ENCODE measurements at places on chromosomes 13 and 19.
A peak's percentile ranks its signal among the peaks of the same experiment; 100 is the strongest.

GRCh38 chr19:32343550-32344262 lies 1.7 kb upstream of the ZNF507 start:
- DNase-seq: no peak

GRCh38 chr13:99883805-99884204 lies 87.8 kb downstream of the ZIC5 start:
- DNase-seq: no peak

- DNase-seq: no peak
These were observed 68.6 kb upstream of the IPO5 start for GRCh38 chr13:97884707-97885468.

DNA sequence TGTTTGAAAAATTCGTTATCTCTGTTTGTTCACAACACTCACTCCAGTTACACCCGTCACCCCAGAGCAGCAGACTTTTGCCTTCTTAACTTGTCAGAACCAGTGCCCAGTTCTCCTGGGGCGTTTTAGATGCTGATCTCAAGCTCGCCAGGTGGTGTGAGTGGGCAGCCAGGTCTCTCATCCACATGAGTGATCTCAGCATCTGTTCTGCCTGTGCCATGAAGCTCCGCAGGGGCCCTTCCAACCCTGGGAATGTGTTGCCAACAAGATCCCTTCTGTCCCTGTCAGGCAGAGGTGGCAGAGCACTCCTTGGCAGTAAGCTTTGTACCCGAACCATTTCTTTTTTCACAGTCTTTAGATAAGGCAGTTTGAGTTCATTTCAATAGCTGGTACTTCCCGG lies 896.5 kb downstream of the UQCRFS1 start:
- no peak for DNase-seq

GRCh38 chr13:50793026-50793425 lies 50.5 kb downstream of the DLEU7 start:
- no peak for DNase-seq

DNA sequence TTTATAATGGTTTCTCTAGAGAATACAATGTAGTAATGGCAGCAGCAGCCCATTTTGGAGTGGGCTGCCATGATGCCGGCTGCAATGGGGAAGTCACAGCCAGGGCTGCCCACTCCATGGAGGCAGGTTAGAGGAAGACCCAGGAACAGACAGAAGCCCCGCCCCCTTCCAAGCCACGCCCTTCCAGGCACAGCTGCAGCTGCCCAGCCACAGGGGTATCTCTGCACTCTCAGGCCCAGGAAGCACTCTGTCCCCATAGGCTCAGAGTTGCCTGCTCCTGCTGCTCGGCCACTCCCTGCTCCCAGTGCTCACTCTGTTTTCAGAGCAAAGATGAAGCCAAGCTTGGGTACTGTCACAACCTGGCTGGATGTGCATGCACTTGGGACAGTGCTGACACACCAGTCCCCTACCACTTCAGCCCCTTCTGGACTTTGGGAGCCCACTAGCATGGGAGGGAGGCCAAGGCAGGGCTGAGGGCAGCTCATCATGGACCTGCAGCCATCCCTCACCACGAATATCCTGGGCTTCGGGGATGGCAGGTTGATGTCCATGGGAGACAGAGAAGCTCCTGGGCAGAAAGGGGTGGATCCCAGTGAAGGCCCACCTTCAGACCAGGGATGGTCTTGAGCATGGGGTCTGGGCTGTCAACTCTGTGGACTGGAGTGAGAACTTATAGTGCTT lies 1224.2 kb downstream of the SLITRK5 start:
- no peak for DNase-seq

DNA sequence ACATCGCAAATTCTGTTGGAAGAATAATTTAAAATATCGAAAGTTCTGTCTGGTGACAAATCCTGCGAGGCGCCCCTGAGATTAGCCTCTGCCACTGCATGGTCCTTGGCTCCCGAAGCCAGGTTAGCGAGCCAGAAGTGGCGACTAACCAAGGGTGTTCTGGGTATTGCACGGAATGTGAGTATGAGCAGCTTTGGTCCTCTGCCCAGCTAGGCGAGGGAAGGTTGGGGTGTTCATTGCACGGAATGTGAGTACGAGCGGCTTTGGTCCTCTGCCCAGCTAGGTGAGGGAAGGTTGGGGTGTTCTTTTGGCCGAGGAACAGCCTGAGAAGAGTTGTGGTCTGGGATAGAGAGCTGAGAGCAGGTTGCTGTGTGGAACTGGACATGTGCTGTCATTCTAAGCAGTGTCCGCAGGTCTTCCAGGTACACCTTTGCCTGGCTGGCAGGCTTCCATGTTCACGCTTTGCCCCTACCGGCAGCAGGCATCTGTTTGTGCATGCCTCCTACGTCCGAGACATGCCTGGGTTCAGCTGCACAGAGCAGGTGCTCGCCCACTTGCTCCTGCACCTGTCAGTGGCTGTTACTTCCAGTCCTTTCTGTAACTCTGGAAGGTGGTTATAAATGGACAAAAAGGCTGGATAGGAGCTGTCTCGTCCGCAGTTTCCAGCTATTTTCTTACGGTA lies 18.3 kb upstream of the TEX29 start:
- no peak for DNase-seq

DNA sequence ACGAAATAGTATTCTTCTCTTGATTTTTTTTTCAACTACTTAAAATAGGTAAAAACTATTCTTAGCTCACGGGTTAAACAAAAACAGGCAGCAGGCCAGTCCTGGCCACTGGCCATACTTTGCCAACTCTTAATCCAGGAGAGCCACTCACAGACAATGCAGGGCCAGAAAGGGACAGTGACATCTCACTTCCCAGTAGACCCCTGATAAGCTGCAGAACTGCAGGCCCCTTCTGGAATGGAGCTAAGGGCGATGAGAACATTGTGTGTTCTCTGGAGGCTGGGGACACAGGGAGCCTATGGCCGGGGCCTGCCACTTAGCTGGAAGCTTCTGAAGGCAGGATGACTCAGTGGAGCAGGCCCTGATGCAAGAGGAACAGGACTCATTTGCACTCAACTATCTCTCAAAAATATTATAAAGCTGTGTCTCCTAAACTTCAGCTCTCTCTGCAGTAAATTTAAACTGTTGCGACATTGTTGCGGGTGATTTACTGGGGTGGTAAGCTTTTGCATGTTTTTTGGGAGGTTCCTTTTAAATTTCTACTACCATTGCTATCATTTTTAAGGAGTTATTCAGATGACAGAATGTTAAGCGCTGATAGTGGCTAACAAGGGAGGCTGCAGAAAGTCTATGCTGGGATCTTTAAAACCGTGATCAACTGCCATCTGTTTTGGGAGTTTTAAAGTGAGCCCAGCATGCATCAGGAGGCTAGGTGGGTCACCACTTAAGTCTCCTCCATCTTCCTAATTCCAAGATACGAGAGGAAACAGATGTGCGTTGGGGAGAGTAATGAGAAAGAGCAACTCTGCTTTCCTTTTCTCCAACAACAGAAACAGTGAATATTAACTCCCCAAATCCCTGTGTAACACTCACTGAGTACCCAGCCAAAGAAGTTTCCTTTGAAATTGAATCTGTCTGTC lies 33.2 kb upstream of the KATNAL1 start:
- DNase-seq: no peak

GRCh38 chr19:11496391-11497163 lies 9.1 kb downstream of the ZNF653 start:
- DNase-seq: peak; percentile 76

GRCh38 chr13:43239275-43239840 lies 216.0 kb downstream of the DNAJC15 start:
- no peak for DNase-seq

DNA sequence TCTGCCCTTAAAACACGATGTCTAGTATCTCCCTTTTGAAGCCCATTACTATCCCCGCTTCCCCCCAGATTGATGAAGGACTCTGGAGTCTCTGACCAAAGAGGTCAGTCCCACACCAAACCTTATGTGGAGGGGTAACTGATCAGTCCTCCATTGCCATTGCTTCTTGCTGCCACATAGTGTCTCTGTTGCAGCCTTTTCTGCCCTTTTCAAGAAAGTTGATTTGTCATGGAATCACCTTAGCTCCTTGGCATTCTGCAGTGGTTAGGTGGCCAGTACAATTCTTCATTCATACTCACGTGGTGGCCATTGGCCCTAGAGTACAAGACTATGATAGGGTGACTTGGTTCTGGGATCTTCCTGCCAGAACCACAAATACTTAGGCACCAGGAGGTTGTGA lies 8.4 kb upstream of the HTR2A start:
- DNase-seq: no peak

DNA sequence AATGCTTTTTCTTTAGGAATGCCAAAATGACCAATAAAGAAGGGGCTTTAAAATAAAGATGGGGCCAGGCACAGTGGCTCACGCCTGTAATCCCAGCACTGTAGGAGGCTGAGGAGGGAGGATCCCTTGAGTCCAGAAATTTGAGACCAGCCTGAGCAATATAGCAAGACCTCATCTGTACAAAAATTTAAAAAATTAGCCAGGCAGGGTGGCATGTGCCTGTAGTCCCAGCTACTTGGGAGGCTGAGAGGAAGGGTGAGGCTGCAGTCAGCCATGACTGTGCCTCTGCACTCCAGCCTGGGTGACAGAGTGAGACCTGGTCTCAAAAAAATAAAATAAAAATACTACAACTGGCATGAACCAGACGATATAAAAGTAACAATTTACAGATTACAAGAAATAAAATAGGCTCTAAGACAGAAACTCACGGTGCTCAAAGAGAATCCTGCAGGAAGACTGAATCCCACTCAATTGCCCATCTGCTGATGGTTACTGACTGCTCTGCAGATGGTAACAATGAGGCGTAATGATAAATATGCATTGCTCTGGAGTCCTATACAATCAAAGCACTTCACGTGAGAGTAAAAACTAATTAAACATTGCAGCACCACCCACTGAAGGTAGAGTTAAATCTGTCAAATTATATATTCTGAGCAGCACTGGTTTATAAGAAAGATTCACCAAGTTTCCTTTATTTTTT lies 93.2 kb downstream of the LHFPL6 start:
- no peak for DNase-seq

GRCh38 chr13:101298517-101298916 lies 117.8 kb downstream of the NALCN start:
- no peak for DNase-seq

DNA sequence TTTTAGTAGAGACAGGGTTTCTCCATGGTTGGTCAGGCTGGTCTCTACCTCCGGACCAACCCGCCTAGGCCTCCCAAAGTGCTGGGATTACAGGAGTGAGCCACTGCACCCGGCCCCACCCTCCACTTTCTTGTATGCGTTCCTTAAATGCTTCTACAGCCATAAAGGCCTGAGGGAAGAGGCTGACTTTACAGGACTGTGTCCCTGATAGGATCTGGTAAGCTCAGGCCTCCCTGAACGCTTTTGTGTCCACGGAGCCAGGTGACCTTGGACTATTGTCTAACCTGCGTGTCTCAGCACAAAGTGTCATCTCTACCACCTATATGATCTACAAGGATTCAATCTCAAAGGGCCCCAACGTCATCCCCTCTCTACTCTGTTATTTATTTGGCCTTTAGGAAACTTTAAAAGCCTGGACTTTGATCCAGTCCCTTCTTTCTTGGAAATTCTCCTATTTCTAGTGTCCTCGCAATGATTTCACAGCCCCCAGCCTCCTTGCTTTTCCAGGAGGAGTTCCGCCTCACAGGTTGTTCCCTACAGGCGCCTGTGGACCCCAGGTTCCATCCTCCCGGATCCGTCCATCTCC lies 701 bp downstream of the ZNF552 start:
- no peak for DNase-seq

DNA sequence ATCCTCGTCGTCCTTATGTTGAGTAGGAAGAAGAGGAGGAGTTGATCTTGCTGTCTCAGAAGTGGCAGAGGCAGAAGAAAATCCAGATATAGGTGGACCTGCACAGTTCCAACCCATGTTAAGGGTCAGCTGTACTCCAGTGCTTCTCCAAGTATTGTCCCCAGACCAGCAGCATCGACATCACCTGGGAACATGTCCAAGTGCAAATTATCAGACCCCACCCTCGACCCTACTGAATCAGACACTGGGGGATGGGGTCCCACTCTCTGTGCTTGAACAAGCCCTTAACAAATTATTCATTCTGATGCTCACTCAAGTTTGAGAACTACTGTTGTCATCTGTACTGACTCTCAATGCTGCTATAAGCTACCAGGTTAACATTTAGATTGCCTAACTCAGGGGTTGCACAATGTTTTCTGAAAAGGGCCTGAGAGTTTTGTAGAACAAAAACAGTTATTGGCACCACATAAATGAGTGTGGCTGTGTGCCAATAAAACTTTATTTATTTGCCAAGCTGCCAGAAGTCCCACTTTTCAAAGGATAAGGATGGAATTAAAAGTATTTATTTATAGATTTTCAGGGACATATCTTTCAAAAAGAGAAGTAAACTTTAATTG lies 226.7 kb upstream of the IPO5 start:
- no peak for DNase-seq

GRCh38 chr13:113765564-113765910 lies 6.5 kb downstream of the TMEM255B start:
- no peak for DNase-seq

DNA sequence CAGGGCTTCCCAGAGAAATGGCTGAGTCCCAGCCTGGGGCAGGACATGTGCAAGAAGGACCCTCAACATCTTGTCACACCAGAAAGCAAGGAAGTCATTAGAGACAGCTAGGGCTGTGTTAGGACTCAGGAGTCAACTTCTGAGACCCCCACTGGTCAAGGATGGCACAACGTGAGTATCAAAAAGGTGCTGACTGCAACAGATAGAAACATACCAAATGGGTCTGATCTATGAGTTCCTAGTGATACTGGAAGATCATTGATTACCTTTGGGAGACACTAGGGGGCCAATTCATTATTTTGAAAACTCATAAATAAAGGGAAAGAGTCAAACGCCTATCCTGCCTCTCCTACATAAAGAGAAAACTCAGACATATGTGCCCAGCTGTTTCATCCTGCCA lies 73.5 kb upstream of the GJB6 start:
- DNase-seq: no peak

GRCh38 chr19:2631213-2631821 lies 71.2 kb downstream of the GNG7 start:
- DNase-seq: no peak

DNA sequence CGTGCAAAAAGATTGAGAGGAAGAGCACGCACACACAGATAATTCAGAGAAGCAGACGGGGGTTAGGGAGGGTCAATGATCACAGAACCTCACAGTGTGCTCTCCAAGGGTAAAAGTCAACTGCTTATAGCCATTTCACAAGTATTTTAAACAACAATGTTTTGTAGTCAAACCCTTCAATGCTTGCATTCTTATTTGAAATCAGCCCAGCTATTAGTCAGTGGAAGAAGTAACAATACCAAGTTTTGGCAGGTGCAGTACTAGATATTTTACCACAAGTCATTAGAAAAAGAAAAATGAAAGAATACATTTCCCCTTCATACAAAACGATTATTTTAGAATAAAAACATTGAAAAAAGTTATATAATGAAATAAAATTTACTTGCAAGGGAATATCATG lies 2.6 kb downstream of the CSNK1A1L start:
- DNase-seq: no peak

Data from liver (tissue), 10 donors.